Spleen (tissue), 13 donors: ENCODE measurements at places on chromosomes 7 and 10. TPM values are rescaled to one million over a fixed set of nuclear protein-coding genes. Genes with fewer than 3 reads are reported as not detected.

TFEC gene
- 43.6 TPM for total RNA-seq

PDE1C gene
- 2.1 TPM for total RNA-seq

ELMO1 gene
- 494 TPM for total RNA-seq

NANOS1 gene
- total RNA-seq = 0.54 TPM

TMEM176A gene
- 84.6 TPM for total RNA-seq

GRCh38 chr7:94997547-94997946 is 90.2 kb downstream of the PPP1R9A start:
- no peak for DNase-seq

- no peak for DNase-seq
Observed at GRCh38 chr10:118568327-118568848, 27.1 kb downstream of the PRLHR start.

- DNase-seq = no peak
Observed at GRCh38 chr10:128081720-128082119, 44.5 kb downstream of the MKI67 start.

DNA sequence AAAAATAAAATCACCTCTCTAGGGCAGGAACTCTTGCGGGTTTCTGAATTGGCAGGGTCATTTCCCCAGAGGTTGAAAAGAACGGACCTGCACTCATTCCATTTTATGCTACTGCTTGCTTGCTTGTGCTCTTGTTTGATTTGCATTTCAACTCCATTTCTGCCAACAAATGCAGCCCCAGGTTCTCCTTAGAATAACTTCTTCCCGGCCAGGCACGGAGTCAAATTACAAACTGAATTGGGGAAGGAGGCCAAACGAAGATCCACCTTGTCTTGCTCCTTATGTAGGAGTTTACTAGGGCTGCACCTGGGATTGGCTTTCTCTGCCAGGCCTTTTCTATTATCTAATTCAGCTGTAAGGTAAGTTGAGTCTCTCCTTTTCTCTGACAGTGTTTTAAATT is 79.6 kb downstream of the HGF start:
- no peak for DNase-seq

GRCh38 chr10:5828725-5829124 is 15.5 kb upstream of the GDI2 start:
- no peak for DNase-seq

DNA sequence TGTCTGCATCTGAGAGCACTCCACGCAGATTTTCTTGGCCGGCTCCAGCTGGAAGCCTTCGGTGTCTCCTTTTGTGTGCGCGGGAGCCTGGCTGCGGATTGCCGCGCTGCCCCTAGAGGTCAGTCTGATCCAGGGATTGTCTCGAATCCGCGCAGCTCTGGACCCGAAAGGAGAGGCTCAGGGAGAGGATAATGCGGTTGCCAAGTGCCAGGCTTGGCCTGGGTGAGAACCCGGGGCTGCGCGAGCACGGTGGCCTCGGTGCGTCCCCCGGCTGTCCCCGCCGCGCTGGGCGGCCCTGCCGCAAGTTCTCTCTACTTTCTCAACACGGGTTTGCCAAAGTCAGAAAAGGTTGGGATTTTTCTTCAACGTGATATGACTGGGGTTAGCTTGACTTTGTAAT is 140.9 kb downstream of the ADCYAP1R1 start:
- no peak for DNase-seq

DNA sequence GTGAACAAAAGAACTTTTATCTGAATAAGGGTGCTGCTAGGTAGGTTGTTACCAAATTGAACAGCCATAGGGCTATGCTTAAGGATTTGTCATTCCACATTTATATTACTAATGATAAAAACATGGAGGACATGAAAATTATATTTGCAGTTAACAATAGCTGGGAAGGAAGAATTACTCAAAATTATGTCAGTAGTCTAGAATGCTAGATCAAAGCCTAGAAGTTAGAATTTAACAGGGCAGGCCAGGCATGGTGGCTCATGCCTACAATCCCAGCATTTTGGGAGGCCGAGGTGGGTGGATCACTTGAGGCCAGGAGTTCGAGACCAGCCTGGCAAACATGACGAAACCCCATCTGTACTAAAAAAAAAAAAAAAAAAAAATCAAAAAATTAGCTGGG is 9.4 kb downstream of the STK17A start:
- no peak for DNase-seq

- DNase-seq = no peak
Observed at GRCh38 chr7:81694711-81695110, 75.1 kb downstream of the HGF start.

DNA sequence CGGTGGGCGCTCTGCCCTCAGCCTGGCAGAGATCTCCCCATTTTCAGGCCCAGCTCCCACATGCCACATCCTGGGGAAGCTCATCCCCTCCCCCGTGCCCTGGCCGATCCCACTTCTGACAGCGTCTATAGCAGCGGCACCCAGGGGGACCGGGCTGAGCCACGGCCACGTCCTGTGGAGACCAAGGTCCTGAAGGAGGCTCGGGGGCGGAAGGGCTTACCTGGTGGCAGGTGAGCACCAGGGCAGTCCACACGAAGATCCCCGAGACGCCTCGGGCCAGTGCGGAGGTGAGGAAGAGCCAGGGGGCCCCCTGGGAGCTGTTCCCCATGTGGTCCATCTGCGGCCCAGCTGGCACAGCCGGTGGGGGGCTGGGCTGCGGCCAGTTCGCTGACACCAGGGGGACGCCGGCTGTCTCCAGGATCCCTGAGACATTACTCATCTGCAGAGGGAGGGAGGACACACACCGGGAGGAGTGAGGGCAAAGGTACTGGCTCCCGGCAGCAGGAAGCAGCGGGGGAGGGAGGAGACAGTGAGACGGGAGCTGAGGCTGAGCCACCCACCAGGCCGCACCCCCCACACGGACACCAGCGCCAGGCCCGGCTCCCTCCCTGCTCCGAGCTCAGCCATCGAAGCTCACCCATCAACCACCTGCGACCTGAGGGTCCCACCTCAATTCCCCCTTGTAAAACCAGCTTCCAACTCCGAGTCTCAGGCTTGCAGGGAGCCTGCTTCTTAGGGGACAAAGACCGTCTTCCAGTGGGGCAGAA is 776 bp downstream of the TMEM184A start:
- no peak for DNase-seq

- DNase-seq = no peak
Observed at GRCh38 chr10:93300288-93300917, 181.7 kb downstream of the MYOF start.

DNA sequence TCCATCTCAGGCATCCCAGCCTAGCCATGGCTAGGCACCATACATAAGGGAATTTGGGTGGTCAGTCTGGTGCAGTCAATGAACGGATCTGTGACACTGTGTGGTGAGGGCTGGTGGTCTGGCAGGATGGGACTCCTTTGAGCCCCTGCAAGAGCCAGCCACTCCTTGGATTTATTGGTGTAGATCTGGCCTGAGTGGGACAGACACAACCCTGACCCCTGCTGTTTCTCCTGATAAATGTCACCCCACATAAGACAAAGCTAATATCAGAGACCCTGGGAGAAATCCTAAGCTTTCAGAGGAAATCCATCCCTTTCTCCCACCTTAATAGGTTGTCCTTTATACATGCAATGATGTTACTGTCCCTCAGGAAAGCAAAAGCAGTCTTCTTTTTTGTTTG is 2.3 kb downstream of the FBXO24 start:
- peak; percentile 62 for DNase-seq

GRCh38 chr7:20998309-20998708 is 211.6 kb upstream of the SP8 start:
- DNase-seq = no peak

DNA sequence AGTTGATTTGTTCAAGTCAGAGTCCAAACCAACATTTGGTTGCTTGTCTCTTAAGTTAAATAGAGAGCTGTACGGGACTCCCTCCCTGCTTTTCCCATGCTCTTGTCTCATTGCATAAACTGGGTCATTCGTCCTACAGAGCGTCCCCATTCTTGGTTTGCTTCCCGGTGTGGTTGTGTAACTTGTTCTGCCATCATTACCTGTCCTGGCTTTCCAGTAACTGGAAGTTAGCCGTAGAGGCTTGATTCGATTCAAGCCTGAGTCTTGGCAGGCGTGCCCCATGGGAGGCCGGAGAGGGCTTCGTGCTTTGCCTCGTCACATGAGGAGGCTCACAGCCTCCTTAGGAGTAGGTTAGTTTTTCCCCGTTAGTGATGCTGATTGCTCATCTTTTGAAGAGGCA is 40.2 kb downstream of the FBH1 start:
- DNase-seq = no peak

DNA sequence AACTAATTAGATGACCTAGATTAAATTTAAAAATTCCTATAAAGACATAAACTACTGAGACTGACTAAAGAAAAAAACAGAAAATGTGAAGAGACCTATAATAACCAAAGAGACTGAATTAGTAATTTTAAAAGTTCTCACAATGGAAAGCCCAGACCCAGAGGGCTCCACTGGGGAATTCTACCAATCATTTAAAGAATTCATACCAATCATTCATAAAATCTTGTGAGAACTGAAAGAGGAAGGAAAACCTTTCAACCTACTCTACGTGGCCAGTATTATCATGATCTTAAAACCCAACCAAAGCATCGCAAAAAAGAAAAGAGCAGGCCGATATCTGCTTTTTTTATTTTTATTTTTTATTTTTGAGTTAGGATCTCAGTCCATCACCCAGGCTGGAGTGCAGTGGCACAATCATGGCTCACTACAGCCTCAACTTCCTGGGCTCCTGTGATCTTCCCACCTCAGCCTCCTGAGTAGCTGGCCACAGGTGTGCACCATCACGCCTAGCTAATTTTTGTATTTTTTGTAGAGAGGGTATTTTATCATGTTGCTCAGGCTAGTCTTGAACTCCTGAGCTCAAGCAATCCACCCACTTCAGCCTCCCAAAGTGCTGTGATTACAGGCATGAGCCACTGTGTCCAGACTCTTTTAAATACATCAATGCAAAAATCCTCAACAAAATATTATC is 48.6 kb downstream of the DGKI start:
- no peak for DNase-seq

GRCh38 chr10:86071145-86071544 is 295.4 kb downstream of the GRID1 start:
- no peak for DNase-seq

GRCh38 chr10:27527666-27528295 is 23.7 kb downstream of the RAB18 start:
- no peak for DNase-seq

GRCh38 chr7:108815815-108816214 is 246.1 kb downstream of the DNAJB9 start:
- no peak for DNase-seq

DNA sequence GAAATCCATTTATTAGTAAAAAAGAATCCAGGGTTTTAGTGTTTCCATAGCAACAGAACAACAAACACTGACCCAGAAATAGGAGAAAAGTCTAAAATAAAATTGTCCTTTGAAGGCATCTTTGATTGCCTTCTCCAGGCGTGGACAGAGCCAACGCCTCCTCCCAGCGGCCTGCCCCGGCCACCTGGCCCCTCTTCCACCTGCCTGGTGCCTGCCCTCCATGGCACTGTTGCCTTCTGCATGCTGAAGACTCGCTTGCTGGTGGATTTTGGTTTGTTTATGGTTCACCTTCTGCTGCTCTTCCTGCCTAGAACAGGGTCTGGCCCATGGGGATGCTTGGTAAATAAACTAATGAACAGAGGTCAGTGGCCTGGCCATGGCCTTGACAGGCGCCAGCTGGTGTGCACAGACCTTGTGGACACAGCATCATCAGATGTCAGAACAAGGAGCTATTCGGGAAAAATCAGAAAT is 107.4 kb downstream of the DYNC2I1 start:
- DNase-seq = no peak

GRCh38 chr7:137078781-137079180 is 210.3 kb downstream of the CHRM2 start:
- no peak for DNase-seq
